CD4-positive, alpha-beta T cell treated with Interleukin-4 for 1 hour (primary cell): ENCODE measurements at places on chromosomes 11 and 22.

DNA sequence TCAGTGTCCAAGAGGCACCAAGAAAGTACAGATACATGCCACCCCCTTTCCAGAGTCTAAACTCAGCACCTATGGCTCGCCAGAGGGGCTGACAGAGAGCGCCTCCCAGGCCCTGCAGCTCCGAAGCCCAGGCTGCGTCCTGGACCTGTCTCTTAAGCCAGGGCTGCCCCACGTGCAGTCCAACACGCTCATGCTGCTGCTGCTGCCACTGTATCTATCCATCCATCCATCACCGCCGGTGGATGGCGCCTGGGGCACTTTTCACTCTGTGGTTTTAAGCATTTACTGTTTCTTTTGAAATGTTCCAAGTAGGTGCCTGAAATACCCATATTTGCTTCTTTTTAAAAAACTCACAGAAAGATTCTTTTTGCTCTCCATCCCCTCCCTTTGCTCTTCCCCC is 41.8 kb downstream of the MACROD1 start:
- no peak for DNase-seq

GRCh38 chr11:66886671-66887221 is 29.9 kb downstream of the LRFN4 start:
- DNase-seq: no peak

- DNase-seq: no peak
Observed at GRCh38 chr11:57476757-57477506, 16.6 kb downstream of the RTN4RL2 start.

- no peak for DNase-seq
Observed at GRCh38 chr11:107744736-107745135, 32.9 kb upstream of the SLN start.

- no peak for DNase-seq
Observed at GRCh38 chr11:71977090-71977489, 21.6 kb upstream of the IL18BP start.

DNA sequence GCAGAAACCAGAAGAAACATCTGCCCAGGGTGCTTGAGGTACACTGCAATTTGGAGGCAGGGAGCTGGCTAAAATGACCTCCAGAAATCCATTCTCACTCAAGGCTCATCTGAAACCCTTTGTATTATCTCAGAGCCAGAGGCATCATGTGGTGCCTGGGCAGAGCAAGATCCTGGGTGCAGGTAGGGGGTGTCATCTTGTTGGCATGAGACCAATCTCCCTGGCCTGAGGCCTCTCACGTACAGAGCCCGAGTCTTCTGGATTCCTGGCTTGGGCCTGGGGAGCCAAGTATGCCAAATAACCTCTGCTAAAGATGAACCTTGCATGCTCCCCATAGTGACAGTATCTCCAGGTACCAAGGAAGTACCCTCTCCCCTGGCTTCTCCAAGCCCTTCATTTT is 2.4 kb downstream of the LMO1 start:
- DNase-seq: no peak

- DNase-seq: no peak
Observed at GRCh38 chr11:120494595-120494994, 17.0 kb upstream of the GRIK4 start.

DNA sequence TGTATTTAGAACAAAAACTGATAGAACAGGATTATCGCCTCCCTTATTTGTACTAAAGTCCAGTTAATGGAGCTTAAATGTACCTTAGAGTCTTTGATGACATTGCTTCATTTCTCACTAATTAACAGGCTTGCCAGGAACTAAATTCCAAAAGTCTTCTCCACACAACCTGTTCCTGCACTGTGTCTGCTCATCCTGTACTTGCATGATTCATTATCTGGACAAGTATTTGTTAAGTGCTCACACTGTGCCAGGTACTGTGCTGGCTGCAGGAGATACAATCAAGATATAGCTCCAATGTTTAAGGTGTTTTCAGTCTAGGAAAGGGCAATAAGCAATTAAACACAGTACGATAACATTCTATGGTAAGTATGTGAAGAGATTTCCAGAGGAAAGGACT is 485.9 kb upstream of the TENM4 start:
- no peak for DNase-seq

- no peak for DNase-seq
Observed at GRCh38 chr11:18429332-18429731, 17.2 kb downstream of the LDHC start.

DNA sequence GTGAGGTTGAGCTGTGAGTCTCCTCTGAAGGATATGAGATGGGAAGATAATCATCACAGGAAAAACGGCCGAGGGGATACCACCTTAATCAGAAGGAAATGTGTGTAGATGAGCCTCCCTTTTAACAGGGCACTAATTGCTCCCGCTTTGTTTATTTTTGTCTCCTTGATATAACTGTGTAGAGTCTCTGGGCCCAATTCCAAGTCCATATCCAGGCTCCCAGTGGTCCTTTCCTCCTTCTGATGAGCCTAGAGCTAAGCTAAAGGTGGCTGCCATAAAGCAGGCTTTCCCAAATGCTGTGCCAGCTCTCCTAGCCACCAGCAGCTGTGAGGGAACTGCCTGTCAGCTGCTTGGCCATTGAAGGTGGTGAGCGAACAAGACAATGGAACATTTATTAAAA is 17.1 kb upstream of the CCDC90B start:
- no peak for DNase-seq

DNA sequence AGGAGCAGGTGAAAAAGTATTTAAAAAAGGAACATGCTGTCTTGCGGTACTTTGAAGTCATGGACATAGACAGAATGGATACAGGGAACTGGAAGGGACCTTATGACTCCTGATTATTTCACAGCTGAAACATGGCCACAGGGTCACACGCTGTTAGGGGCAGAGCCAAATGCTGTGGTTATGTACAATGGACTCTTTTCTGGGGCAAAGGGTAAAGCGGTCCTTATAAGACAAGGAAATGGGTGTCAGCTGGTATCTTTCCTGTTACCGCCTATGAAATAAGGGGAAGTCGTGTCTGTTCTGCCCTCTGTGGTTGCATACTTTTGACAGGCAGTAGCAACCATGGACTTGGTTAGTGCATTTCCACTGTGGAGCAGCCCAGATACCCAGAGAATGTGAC is 12.8 kb upstream of the ST14 start:
- peak; percentile 55 for DNase-seq

- no peak for DNase-seq
Observed at GRCh38 chr22:31394326-31394725, 5.1 kb upstream of the DRG1 start.
